ENCODE measurements at places on chromosomes 13 and 19. TPM values are rescaled to one million over a fixed set of nuclear protein-coding genes. Genes with fewer than 3 reads are reported as not detected.
A peak's percentile ranks its signal among the peaks of the same experiment; 100 is the strongest.

SYNE4 gene
- total RNA-seq, result not detected

CALR3 gene
- not detected for total RNA-seq

ZNF331 gene
- 15.1 TPM for total RNA-seq

NCCRP1 gene
- total RNA-seq, result not detected

DNA sequence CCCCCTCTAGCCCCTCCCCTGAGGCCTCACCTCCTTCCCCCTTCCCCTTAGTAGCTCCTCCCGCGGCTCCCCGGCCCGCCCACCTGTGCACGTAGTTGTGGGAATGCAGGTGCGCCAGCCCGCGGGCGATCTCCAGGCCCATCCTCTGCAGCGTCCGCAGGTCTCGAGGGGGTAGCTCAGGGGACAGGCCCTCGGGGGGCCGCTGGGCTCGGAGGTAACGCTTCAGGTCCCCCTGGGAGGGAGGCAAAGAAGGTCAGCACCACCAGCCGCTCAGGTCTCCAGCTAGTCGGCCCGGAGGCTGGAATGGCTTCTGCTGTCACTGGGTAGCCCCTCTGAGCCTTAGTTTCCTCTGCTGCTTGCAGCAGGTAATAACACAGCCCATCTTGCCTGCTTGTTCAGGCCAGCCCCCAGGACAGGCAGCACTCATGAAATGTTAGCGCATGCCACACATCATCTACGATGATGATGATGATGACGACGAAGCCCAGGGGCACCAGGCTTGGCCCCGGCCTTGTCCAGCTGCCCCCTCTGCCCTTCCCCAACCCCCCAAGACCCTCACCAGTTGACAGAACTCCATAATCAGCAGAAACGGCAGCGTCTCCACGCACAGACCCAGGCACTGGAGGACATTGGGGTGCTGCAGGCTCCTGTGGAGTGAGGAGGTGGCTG, 9.2 kb downstream of the LMTK3 start:
- DNase-seq, result no peak

DNA sequence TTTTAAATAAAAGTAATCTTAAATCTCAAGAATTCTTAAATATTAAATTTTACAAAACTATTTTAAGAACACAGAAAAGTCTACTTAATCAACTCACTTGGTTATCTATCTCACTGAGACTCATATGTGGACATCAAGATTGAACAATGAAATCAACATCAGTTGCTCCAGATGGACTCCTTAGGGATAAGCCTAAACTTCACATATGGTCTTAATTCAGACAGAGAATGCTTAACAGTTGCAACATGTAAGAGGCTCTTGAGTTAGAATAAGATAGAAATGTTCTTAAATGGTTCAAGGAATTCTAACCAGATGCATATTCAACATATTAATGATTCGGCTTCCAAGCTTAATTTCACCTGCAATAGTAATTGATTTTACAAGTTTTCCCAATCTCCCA, 1730.9 kb downstream of the PCDH9 start:
- DNase-seq, result no peak

DNA sequence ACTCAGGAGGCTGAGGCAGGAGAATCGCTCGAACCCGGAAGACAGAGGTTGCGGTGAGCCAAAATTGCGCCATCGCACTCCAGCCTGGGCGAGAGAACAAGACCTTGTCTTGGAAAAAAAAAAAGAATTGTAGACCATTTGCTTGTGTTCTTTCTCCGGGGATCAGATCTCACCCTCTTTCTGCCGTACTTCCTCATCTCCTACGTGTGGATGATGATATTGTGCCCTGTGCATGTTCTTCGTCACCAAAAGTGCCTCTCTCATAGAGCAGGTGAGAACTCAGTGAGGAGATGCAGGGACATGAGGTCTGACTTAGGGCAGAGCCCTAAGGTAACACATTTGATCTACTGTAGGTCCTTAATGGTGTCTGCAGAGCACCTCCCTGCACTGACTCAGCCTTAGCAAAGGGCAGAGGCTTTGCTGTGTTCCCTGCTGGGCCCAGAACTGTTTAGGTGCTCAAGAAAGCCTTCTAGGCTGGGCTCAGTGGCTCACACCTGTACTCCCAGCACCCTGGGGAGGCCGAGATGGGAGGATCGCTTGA, 1.3 kb downstream of the APOC2 start:
- no peak for DNase-seq

- DNase-seq, result peak; percentile 36
Observed at GRCh38 chr19:7442423-7442822, 46.4 kb downstream of the PEX11G start.

DNA sequence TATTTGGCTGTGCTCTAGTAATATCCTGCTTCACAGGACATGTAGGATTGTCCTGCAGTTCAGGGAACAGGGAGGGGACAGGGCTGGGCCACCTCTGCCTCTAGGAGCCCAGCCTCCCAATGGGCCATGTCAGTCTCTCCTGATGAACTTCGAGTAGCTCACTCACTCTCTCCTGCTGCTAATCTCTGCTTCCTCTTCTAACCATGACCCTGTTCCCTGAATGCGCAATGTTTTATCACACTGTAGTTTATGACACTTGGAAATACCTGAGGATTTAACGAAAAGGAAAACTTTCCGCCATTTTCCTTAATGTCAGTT, 9.2 kb downstream of the PARP4 start:
- DNase-seq, result no peak

DNA sequence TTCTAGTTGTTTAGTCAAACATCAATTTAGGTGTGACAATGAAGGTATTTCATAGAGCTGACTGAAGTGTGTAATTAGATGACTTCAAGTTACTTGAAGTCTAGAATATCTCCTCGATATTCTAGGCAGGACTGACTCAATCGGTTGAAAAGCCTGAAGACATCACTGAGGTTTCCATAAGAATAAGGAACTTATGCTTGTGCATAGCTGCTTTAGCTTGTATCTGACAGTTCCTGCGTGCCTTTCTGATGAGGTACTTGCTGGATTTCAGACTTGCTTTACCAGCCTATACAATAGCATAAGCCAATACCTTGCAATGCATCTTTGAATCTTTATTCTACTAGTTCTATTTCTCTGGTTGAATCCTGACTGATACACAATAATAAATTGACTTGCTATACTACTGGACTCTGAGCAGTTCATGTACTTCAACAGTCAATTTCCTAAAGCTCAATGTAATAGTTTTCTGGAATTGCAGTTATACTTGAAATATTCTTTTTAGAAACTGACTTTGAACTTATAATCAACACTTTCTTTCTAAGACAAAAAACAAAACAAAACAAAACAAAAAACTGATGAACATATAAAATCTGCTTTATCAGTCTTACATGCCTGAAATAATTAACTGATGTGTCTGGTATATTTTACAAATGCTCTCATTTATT, 1534.8 kb downstream of the SLITRK5 start:
- DNase-seq, result no peak

GRCh38 chr13:79084802-79085424, 321.1 kb downstream of the RBM26 start:
- no peak for DNase-seq

- no peak for DNase-seq
Observed at GRCh38 chr19:23281663-23282276, 31.6 kb upstream of the ZNF724 start.
